GM13976 (cell line): ENCODE measurements at places on chromosomes 2 and 18.

DNA sequence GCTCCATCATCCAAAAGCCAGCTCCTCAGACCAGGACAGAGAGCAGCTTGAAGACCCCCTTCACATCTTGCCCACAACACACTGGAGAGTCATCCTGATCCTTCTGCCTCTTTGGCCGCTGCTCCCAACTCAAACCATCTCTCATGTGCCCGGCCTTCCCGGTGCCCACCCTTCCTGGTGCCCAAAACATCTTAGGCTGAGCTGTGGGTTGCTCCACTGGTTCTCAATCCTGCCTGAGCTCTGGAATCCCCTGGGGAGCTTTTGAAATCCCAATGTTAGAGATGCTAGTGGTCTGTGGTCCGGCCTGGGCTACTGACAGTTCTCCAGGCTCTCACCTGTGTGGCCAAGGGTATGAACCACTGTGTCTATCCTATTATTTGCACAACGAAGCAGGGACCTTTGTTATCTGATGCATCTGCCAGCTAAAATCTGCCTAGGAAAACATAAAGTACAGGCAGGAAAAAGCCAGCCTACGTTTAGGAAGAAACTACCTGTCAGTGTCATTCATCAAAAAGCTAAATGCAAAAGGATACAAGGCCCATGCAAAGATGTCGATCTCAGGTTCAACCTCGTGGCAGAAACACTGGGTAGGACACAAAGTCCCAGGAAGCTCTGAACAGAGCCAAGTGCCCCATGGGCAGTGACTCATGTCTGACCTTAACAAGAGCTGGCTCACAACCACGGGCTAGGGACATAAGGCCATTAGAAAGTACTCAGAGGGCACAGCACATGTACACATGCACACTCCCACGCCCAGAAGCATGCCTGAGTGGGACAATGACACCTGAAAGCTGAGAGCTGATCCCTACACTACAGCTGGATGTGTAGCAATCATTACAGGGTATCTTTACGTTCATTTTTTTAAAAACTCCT lies 30.8 kb downstream of the TBC1D8 start:
- no peak for DNase-seq

- no peak for DNase-seq
These were observed 40.2 kb downstream of the GALNT14 start for GRCh38 chr2:31097962-31098613.

GRCh38 chr2:116224610-116225009 lies 1589.9 kb upstream of the DDX18 start:
- DNase-seq = no peak

DNA sequence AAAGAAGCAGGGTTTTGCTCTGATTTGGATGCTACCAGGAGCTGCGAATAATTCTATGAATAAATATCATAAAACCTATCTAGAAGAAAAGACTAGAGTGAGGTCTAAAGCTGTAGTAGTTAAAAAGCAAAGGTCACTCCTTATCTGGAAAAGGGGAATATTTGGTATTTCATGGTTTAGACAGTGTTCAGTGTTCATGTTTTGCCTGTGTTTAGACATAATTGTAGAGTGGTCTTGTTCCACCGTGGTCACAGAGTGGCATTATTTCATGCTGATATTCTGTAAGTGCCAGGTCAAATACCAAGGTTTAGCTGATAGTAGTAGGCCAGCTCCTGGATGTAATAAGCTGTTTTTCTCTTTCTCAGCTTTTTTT lies 10.8 kb downstream of the SPAST start:
- DNase-seq = no peak

- no peak for DNase-seq
These were observed 2.4 kb downstream of the PAX8 start for GRCh38 chr2:113276216-113276760.

DNA sequence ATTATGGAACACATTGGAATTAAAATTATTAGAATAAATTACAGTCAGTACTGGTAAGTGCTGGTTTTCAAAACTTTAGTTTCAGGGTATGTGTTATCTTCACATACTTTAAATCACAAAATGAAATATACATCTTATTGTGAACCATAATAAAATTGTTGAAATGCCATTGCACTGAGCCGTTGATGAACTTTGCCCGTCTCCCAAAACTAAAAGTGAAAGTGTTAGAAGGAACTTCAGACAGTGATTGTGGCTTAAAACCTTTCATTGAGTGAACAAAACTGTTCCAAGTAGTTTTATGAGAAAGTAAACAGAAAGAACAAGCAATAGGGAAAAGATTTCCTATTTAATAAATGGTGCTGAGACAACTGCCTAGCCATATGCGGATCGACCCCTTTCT lies 811.6 kb downstream of the PLCL1 start:
- no peak for DNase-seq

DNA sequence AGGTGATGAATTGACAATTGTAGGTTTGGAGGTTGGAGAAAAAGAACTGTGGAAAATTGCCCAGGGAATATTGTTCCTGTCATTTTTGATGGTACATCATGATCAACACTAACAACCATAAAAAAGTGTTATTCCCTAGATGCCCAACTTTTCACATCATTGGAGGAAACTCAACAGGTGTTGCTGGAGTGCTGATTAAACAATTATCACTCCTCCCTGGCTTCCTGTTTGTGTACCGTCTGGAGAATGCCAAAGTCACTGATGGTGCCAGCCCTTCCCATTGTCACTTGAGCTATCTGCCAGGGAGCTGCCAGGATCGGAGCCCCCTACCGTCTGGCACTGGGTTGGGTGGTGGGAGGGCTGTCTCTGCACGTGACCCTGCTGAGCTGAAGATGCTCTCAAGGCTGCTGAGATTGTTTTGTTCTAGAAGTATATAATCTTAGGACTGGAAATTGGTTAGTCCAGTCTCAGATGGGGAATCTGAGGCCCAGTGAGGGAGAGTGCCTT lies 156.9 kb downstream of the PRKCE start:
- DNase-seq = no peak

GRCh38 chr2:140808820-140809219 lies 1322.0 kb downstream of the LRP1B start:
- no peak for DNase-seq
